ENCODE measurements at places on chromosomes 6 and 20.

DNA sequence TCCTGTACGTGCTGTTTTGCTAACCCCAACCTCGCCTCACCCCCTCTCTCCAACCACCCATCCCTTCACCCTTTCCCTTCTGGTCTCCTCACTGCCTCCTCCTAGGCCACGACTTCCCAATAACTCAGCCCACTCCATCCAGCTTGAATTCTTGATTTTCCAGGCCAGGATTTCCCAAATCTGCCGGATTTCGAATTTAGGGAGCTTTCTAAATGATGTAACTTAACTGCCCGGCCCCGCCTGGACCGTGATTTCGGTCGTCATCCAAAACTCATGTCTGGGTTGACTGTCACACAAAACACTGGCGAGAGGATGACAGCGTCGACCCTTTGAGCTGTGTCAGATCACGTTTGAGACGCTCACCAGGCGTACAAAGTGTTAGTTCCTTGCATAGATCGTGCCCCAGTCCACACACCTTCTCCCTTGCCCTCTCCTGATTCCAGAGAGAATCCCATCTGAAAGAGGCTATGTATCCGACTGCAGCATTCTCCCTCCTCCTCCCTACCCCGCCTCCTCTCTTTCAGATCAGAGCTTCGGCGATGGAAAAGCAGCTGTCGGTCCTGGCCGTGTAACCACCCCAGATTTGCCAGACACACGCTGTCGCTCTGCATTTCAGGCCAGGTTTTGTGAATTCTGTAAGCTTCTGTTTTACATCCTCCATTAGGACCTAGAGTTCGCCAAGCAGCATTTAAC lies 168.2 kb downstream of the GPX5 start:
- DNase-seq: no peak

DNA sequence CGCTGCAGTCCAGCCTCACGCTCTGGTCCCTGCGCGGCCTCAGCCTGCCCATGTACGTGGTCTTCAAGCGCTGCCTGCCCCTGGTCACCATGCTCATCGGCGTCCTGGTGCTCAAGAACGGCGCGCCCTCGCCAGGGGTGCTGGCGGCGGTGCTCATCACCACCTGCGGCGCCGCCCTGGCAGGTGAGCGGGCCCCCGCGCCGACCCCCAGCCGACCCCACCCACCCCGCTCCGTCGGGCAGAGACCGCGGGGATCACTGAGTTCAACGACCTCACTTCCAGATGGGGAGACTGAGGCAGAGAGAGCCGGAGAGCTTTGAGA lies 545 bp downstream of the SLC35D3 start:
- DNase-seq: no peak

DNA sequence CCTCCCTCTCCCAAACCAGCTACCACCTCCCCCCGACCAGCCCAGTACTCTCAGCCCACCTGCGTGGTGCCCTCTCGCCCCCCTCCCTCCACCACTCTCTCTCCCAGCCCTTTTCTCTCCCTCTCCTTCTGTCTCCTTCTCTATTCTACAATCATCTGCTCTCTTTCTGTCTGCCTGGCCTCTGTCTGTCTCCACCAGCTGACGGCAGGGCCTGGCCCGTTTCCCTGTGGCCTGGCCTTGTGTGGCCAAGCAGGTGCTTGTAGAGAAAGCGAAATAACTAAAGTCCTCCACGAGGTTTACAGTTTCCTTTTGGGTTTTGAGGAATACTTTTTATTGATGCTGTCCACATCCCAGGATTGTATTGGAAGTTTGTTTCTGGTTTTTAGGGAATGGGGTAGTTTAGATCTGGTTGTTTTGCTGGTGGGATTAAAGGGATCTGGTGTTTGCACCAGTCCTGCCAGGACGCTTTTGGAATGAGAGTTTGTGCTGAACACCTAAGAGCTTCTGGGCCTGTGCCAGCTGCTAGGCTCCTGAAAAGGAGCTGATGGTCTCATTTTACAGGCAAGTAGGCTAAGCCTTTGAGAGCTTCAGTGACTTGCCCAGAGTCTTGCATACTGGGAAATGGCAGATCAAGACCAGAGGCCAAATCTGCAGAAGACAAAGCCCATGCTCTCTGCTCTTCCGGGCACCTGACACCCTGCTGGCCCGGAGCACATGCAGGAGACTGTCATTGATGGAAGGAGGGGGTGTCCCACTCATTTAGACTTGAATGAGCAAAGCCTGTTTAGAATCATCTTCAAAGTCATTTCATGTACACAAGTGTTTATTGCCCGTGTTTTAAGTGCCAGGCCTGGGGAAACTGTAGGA lies 161.7 kb downstream of the SYCP2 start:
- DNase-seq: no peak

GRCh38 chr20:48717095-48717672 lies 110.6 kb downstream of the PREX1 start:
- no peak for DNase-seq

GRCh38 chr6:142685852-142686506 lies 259.0 kb downstream of the HIVEP2 start:
- no peak for DNase-seq
